ENCODE measurements at places on chromosomes 13 and 19.

DNA sequence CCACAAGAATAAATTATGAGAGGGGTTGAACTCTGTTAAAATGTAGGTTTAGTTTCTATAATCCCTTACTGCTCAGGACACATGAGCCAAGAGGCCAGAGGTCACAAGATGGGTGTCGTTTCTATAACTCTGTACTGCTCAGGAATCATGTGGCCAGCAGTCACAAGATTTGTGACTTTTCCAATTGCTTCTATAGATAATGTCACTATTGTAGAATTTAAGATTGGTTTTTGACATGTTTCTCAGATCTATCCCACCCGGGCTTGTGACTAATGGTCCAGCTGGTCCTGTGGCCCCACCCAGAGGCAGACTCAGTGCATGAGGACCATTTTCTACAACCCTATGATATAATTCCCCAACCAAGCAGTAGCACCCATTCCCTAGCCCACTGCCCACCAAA, 662.0 kb upstream of the KLF12 start:
- no peak for DNase-seq

DNA sequence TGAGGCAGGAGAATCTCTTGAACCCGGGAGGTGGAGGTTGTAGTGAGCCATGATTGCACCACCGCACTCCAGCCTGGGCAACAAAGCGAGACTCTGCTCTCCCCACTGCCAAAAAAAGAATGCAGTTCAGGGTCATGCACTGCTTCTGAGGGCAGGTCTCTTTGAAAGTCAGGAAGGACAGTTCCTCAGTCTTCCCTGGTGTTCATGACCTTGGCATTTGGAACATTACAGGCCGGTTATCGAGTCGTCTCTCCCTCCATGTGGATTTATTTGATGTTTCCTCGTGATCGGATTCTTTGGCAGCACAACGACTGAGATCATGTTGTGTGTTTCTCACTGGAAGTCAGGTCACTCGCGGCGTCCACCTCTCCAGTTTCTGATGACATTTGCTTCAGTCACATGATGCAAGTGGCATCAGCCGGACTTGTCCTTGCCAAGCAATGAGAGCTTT, 17.2 kb downstream of the FGF21 start:
- DNase-seq: no peak

GRCh38 chr13:27481766-27482165, 31.4 kb upstream of the MTIF3 start:
- no peak for DNase-seq

DNA sequence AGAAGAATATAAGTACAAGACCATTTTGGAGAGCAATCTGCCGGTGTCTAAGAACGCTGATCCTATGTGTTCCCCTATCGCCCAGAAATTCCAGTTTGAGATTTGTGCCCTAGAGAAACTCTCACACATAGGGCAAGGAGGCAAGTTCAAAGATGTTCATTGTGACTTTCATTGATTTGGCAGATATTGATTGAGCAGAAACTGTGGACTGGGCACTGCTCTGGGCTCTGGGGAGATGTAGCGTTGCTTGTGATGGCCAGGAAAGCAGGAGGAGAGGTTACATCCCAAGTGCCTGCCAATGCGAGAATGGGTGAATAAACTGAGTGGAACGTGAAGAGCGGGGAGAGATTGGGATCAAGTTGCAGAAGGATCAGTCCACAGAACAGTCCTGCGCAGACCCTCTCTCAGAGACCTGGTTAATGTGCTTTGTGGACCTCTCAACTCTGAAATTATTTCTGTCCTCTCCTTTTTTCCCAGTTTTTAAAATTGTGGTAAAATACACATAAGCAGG, 123.9 kb upstream of the PEG3 start:
- no peak for DNase-seq

- DNase-seq: peak; percentile 10
These were observed 192.1 kb upstream of the TSC22D1 start for GRCh38 chr13:44768239-44768638.

GRCh38 chr13:102422690-102423089, 20.8 kb upstream of the FGF14 start:
- no peak for DNase-seq
